NCI-H1930 (cell line): ENCODE measurements at places on chromosomes 6 and 20.

- no peak for DNase-seq
Measured at GRCh38 chr6:131112249-131112648, 23.0 kb upstream of the AKAP7 start.

DNA sequence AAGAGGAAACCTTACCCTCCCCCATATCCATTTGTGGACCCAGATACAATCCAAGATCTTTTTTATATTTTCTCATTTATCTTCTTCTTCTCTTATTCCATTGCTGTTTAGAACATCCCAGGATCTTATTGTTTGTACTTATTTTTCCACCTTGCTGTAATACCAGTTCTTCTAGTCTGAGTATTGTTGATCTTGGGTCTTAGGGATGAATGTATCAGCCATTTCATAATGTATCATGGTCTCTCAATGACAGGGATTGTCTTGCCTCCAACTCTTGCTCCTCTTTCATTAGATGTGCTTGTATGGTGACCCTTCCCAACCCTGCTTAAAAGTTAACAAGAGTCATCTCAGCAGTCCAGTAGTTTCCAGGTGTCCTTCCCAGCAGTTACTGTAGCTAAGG, 63.3 kb downstream of the MAP3K4 start:
- no peak for DNase-seq

- DNase-seq, result no peak
Measured at GRCh38 chr6:140459209-140459608, 1084.8 kb upstream of the CITED2 start.

GRCh38 chr6:114288701-114289495, 53.9 kb downstream of the HS3ST5 start:
- DNase-seq, result no peak

- DNase-seq, result peak; percentile 18
Measured at GRCh38 chr6:158213925-158214674, 46.0 kb downstream of the GTF2H5 start.

DNA sequence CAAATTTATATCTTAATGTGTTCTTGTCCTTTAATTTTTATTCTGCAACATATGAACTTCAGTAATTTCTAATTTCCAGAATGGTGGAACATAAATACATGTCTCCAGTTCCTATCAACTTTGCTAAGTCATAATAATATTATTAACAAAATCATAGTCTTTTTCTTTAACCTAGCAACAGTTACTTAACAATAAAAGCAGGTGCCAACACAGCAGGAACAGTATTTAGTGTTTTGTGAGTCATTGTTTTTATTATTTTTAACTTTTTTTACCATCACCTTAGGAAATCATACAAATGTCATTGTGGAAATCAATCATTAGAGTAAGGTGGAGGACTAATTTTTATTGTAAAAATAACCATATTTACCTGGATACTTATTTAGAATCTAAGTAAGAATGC, 133.5 kb downstream of the PLCB1 start:
- DNase-seq, result no peak

GRCh38 chr6:157645201-157645795, 177.7 kb upstream of the SNX9 start:
- DNase-seq, result no peak
